ENCODE measurements at places on chromosomes 5 and 9.

DNA sequence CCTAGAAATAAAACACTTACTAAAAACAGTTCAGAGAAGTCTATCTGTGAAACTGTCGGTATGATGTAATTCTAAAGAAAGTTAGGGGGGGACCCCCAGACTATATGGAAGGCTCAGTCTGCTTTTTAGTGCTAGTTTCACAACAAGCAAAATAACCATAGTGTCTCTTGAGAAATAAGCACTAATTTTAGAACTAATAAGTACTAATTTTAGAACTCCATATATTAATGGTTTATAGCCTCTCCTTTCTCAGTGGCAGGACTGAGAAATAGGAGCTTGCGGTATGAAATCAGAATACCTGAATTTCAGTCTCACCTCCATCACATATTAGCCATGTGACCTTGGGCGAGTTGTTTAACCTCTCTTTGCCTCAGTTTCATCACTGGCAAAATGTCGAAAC is 1.4 kb upstream of the PHF24 start:
- no peak for DNase-seq

GRCh38 chr9:95880021-95880690 is 4.7 kb downstream of the ERCC6L2 start:
- no peak for DNase-seq

DNA sequence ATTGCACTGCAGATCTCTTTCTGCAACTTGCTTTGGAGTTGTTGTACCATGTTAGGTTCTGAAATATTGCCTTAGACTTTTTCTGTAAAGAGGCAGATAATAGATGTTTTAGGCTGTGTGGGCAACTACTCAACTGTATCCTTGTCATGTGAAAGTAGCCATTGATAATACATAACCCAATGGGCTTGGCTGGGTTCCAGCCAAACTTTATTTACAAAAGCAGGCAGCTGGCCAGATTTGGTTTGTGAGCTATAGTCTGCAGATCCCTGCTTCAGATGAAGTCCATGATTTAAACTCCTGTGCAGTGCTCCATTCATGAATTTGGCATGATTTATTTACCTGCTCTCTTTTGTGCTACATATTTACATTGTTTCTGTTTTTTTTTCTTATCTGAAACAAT is 300.4 kb downstream of the IRX2 start:
- DNase-seq: no peak

- no peak for DNase-seq
Measured at GRCh38 chr5:54541823-54542783, 24.5 kb downstream of the SNX18 start.

GRCh38 chr5:145859453-145859852 is 13.4 kb downstream of the GRXCR2 start:
- no peak for DNase-seq

- DNase-seq: no peak
Measured at GRCh38 chr5:158434749-158435148, 575.8 kb upstream of the CLINT1 start.

GRCh38 chr9:80146466-80146865 is 574.7 kb downstream of the TLE4 start:
- no peak for DNase-seq

DNA sequence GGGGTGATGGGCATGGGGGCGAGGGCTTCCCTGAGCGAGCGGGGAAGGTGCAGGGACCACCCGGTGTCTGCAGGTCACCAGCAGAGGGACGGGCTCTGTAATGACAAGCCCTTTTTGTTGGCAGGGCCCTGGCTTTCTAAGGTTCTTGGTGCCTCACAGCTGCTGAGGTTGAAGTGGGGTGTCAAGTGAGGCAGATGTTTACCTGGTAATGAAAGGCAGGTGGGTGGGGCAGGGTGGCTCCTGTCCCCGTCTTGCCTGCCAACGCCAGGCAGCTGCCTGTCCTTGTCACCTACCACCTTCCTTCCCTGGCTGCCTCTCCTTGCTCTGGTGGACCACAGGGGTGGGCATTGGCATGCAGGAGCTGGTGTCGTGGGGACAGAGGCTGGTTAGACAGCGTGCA is 41.0 kb upstream of the SEMA4D start:
- DNase-seq: no peak

GRCh38 chr5:150142185-150142958 is 13.3 kb downstream of the PDGFRB start:
- no peak for DNase-seq

DNA sequence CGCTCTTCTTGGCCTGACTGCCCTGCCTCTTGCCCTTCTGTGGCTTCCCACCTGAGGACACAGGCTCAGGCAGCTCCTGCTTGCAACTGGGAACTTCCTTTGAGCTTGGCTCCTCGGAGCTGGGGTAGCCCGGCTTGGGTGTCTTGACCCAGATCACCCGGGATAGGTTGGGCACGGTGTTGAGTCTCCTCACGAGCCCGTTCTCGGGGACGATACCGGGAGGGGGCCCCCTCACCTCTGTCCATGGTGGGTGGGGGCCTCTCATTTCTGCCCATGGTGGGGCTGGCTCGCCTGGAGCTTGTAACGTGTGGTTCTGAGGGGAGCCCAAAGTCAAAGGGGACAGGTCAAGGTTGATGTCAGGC is 7.8 kb upstream of the DDX41 start:
- DNase-seq: no peak

DNA sequence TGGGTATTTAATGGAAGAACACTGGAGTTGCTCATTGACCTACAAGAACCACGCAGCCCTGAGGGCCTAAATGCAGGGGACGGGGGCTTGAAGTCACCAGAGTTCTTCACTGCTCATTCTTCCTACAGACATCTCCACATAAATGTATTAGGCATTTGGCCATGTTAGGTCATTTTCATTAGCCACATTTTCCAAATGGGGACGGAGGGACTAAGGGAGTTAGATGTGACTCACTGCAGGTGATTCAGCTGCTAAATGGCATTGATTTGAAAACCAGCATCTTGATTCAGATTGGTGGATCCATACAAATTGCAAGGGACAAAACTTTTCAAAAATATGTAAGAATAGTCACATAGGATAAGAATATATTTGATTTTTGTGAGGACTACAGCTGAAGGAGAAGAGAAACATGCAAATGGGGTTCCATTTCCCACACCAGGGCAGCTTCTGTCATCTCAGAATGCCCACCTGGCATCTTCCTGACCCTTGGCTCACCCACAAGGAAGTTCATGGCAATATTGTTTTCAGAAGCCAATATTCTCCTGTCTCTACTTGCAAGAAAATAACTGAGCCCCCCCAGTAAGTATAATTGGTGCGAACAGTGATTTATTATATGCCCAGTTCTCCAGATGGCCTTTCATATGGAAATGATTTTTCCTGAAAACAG is 264.8 kb downstream of the DOCK8 start:
- no peak for DNase-seq

DNA sequence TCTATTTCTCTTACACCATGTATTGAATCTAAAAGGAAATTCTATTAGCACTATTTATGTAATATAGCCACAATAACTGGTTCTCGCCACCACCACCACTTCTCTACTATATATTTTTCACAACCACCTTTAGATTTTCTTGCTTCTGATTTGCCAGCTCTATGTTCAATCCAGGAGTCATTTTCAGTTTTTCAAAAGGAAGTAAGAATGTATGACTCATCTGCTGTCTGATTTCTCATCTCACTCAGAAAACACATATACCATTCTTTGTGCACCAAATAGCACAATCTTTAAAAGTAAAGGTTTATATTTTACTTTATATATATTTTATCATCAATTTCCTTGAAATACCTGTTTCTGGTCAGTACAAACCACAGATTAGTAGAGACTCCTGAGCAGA is 1127.5 kb downstream of the TAF11L14 start:
- no peak for DNase-seq

DNA sequence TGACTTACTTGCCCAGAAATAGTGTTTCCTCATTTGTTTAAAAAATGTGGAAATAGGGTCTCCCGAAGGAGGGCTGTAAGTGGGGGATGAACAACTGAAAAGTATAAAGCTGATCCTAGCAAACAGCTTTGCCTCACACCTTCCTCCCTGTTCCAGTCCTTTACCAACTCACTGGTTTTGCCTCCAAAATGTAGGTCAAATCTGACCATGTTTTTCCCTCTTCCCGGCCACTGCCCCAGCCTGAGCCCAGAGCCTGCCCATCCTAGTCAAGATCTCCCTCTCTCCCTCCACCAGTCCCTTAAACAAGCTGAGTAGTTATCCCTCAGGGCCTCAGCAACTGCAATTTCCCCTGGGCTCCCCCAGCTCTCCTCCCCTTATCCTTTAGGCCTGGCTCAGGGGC is 82.4 kb upstream of the FBXW11 start:
- no peak for DNase-seq

DNA sequence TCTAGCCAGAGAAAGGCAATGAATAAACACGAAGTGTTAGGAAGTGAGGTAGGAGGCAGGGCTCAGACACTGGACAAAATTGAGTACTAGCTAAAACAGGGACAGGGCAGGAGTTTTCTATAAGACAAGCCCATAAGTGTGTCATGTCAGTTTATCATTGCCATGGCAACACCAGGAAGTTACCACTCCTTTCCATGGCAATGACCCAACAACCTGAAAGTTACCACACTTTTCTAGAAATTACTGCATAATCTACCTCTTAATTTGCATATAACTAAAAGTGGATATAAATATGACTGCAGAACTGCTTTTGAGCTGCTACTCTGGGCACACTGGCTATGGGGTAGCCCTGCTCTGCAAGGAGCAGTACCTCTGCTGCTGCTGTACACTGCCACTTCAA is 442.5 kb upstream of the COX7C start:
- no peak for DNase-seq

GRCh38 chr5:73960023-73960422 is 334.0 kb downstream of the ARHGEF28 start:
- DNase-seq: no peak

DNA sequence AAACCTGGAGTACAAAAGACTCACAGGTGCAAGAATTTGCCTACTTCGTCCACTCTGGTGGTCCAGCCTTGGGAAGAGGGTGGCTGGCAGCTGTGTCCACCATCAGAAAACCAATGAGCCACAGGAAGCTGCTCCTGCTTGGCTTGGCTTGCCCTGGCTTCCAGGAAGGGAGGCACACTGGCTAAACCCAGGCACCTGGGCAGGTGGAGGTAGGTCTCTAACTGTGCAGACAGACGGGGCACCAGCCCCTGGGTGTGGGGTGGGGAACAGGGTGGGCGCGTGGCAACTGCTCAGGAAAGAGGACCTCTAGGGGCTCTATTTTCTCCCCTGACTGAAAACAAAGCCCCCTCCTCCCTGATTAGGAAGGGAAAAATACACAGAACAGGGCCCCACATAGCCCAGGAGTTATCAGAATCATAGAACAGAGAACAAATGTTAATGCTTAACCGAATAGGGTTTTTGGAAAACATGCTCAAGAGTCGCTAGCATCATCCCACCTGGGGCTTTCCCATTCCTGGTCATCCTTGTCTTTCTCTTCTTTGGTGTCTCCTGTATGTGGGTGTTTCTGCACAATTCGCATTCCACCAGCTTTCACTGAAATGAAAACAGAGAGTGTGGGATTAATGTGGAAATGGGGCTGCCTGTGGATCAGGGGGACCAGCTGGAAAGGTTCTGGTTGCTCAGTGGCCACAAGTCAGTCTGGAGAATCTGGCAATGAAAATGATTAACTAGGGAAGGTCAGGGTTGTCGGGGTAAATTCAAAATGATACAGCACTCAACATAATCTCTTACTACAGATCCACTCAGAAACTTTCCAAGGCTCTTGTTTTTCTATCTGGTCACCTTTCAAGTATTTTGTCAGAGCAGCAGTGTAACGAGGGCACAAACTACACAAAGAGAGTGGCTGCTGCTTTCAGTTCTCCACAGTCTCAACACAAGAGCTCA is 13.1 kb downstream of the DAP start:
- no peak for DNase-seq

GRCh38 chr5:169785771-169786618 is 148.9 kb downstream of the DOCK2 start:
- DNase-seq: no peak

GRCh38 chr9:34382879-34383278 is 6.2 kb upstream of the MYORG start:
- DNase-seq: no peak

GRCh38 chr9:676780-677438 is 164.6 kb upstream of the DMRT1 start:
- no peak for DNase-seq

DNA sequence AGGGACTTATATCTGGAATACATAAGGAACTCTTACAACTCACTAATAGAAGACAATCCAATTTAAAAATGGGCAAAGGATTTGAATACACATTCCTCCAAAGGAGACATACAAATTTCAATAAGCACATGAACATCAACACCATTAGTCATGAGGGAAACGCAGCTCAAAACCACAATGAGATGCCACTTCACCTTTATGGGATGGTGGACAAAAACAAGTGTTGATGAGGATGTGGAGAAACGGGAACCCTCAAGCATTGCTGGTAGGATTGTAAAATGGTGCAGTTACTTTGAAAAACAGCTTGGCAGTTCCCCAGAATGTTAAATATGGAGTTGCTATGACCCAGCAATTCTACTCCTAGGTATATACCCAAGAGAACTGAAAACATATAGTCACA is 72.7 kb upstream of the IER5L start:
- no peak for DNase-seq

- no peak for DNase-seq
Measured at GRCh38 chr5:168292786-168293696, 1.6 kb downstream of the WWC1 start.

- DNase-seq: no peak
Measured at GRCh38 chr5:36070687-36071571, 4.2 kb upstream of the UGT3A2 start.

DNA sequence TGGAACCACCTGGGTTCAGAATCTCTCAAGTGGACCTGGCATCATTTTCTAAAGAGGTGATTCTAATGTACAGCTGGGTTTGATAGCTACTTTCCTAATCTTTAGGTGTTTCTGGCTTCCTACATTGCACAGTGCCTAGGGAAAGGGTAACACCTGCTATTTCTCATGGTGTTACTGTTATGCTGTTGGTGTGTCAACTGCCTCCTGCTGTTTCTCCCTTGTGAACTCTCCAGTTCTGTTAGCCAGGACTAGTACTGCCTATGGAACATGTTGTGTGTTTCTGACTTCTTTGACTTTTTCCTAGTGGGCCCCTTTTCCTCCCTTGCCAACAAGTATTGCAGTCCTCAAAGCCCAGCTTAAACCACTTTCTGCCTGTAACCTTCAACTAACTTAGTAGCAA is 5.5 kb downstream of the ARHGEF28 start:
- no peak for DNase-seq

Measured in stimulated activated CD8-positive, alpha-beta memory T cell treated with anti-CD3 and anti-CD28 coated beads, Interleukin-7, amount 100 ng/mL, for 1 hour (primary cell).